ENCODE measurements at places on chromosomes 4 and X. TPM values are rescaled to one million over a fixed set of nuclear protein-coding genes. Genes with fewer than 3 reads are reported as not detected.

DCLK2 gene
- total RNA-seq: 13.5 TPM

TCEAL2 gene
- 9.1 TPM for total RNA-seq

FGFBP2 gene
- total RNA-seq: not detected

POU4F2 gene
- 0.03 TPM for total RNA-seq

SLC25A43 gene
- 5.4 TPM for total RNA-seq

RPS6KA6 gene
- total RNA-seq: 1.1 TPM

OTUD6A gene
- not detected for total RNA-seq

DIPK2B gene
- not detected for total RNA-seq

GPC4 gene
- total RNA-seq: 1.3 TPM

HAND2 gene
- total RNA-seq: 2.5 TPM

TMPRSS11B gene
- not detected for total RNA-seq

CXCL5 gene
- 0.77 TPM for total RNA-seq

RHOXF2B gene
- total RNA-seq: not detected
